CD4-positive, alpha-beta memory T cell (primary cell): ENCODE measurements at places on chromosomes 5 and 9. TPM values are rescaled to one million over a fixed set of nuclear protein-coding genes. Genes with fewer than 3 reads are reported as not detected.

DNA sequence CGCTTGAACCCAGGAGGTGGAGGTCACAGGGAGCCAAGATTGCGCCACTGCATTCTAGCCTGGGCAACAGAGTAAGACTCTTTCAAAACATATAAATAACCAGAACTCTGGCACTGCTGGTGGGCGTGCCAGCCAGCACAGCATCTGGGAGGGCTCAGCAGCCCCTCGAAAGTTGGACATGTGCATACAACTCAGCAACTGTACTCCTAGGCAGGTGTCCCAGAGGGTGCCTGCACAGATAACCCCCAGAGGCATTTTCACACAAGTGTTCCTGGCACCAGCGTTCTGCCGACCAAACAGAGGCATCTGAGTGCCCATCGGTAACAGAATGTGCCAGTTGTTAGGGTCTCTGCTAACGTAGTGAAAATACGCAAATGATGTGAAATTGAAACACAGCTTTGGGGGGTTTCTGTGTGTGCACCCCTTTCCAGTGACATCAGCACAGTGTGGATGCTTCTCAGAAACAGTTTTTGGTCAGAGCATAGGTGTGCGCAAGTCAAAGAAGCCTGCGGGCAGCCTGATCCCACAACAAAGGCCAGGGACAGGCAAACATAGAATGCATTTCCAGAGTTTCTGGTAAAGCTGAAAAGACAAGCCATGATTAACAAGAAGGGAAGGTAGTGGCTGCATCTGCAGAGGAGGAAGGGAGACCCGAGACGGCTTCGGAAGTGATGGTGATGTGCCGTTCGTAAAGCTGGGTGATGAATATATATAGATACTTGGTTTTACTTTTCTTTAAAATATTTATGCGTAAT lies 190.2 kb downstream of the CACNA1B start:
- DNase-seq, result no peak

GRCh38 chr5:139461176-139461575 lies 1.4 kb downstream of the ECSCR start:
- no peak for DNase-seq

GRCh38 chr5:132458651-132459030 lies 31.9 kb downstream of the IRF1 start:
- no peak for DNase-seq

- no peak for DNase-seq
Measured at GRCh38 chr5:159874263-159874662, 42.0 kb upstream of the ADRA1B start.

DNA sequence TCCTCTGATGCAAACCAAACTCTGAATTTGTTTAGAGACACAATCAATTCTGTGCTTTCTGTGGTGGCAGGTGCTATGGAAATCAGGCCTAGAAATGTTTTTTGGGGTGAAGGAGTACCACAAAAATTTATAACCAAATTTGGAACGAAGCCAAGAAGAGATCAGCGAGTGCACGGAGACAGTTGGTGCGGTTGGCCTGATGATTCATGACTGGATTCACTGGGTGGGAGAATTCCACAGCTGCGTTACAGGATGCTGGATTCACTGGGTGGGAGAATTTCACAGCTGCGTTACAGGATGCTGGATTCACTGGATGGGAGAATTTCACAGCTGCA lies 135.6 kb upstream of the IRX4 start:
- no peak for DNase-seq

GRCh38 chr5:173744551-173744950 lies 128.1 kb upstream of the BOD1 start:
- no peak for DNase-seq

DNA sequence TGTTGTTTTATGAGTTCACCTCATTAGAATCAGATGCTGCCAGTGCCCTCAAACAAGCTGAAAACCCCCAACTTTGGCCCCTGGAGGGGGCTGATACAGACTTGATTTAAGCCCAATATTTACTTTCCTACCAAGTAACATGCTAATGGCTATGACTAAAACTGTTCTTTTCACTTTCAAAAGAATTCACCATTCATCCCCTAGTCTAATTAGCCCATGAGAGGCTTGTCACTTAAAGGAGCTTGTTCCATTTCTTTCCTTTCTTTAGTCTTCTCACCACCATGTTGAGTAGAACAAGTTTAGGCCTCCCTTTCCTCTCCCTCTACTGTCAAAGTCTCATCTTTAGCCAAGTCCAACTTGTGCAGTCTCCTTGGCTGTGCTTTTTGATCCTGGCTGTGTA lies 50.4 kb downstream of the EPB41L4B start:
- no peak for DNase-seq

- no peak for DNase-seq
Measured at GRCh38 chr9:84438391-84438790, 97.8 kb upstream of the SLC28A3 start.

DNA sequence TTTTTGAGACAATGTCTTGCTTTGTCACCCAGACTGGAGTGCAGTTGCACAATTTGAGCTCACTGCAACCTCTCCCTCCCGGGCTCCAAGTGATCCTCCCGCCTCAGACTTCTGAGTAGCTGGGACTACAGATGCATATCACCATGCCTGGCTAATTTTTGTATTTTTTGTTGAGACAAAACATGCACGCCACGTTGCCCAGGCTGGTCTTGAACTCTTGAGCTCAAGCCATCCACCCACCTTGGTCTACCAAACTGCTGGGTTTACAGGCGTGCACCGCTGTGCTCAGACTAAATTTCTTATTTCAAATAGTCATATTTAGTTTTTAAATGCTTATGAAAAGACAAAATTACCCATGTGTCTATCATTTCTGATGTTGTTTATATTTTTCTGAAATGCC lies 2324.1 kb downstream of the MAT2B start:
- DNase-seq, result no peak

- DNase-seq, result peak; percentile 68
Measured at GRCh38 chr5:115543365-115544042, 1.1 kb downstream of the FEM1C start.

DNA sequence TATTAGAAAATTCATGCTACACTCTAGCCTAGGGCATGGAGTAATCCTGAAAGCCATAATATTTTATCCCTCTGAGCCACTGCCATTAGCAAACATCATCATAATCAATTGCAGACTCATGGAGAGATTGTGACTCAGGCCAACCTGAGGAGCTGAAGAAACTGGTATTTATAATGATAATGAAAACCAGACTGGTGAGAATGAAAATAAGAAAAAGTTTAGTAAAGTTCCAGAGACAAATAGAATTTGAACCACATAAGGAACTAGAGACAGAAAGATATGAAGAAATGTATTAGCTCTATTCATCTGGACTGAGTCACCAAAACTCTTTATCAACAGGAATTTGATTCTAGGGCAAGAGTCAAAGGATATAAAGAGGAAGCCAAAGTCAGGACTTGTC lies 158.7 kb downstream of the DRD1 start:
- DNase-seq, result no peak

GRCh38 chr9:94081435-94081834 lies 2.8 kb upstream of the PTPDC1 start:
- no peak for DNase-seq

DNA sequence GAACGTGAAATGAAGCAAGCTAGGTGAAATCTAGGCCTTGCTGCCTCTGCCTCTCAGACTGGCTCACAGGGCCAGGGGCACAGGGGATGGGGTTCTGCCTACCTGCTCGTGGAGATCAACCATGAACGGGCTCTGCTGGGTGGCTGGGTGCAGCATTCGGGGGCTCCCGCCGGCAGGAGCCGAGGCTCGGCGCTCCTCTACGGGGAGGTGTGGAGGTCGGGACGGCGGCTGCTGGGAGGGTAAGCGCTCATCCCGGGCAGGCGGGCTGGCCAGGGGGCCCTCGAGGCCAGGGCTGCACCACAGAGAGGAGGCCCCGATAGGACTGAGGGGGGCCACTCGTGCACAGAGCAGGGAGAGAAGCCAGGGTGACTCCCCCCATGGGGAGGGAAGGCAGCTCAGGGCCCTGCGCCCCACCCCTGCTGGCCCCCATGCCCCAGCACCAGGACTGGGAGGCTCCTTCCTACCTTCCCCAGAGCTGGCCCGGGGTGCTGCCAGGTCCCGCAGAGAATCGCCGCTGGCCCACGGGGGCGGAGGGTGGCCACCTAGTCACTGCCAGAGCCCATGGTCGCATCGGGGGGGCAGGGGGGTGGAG lies 5.2 kb downstream of the RNF44 start:
- no peak for DNase-seq

GRCh38 chr5:169527066-169527465 lies 56.5 kb upstream of the SPDL1 start:
- DNase-seq, result no peak

- DNase-seq, result no peak
Measured at GRCh38 chr9:87499424-87500017, 1.9 kb downstream of the DAPK1 start.

GRCh38 chr5:33227247-33227646 lies 213.5 kb upstream of the TARS1 start:
- DNase-seq, result no peak

DNA sequence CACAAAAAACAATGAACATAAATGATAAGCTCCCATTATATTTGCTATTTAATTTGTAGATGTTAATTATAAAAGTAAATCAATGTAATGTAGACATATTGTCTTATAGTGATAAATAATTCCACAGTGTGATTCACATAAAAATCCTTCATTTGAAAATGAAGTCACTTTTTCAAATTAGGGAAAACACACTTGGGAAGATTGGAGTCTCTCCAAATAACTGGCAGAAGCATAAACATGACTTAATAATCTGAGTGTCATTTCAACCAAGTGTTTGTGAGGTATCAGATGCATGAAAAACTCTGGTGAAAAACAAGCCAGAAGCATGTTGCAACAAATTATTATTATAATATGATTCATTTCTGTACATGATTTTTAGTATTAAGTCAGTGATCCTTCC lies 102.2 kb downstream of the CETN3 start:
- DNase-seq, result no peak

DNA sequence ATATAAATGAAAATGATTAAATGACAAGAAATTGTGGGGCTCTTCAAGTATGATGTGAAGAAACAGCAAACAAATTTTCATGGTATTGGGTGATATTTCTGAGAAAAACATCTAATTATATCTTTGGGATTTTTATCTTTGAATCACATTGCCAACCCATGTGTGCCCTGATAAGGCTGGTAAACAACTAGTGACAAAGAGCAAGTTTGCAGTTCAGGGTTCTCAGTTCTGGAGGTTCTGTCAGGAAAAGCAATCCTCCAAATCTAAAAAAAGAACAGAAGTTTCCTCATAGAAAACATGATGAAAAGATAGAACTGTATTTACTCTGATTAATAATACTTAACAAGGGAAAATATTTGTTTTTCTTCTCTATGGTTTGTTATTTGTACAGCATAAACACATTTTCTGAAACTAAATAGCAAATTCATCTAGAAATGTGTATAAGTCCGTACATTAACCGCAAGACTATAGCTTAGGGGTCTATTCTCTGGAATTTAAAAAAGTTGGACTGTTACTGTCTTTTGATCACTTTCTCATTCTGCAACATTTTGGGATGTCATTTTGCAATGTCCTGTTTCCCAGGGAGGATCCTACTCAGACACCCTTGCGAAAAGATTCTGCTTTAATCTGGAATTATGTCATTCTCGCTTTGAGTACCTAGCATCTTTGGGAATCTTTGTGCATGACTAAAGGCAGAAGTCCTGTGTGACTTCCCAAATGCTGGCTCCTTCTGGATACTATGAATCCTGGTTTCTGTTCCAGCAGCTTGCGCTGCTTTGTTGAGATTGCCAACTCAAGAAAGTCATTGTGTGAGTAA lies 308.5 kb downstream of the ADGRV1 start:
- no peak for DNase-seq

- no peak for DNase-seq
Measured at GRCh38 chr9:33719581-33720374, 75.6 kb upstream of the PRSS3 start.

- no peak for DNase-seq
Measured at GRCh38 chr9:37200433-37201005, 80.1 kb downstream of the ZCCHC7 start.

- no peak for DNase-seq
Measured at GRCh38 chr5:141430332-141431113, at the start of gene PCDHGA12. Gene PCDHGA12, plus strand, starts transcription at chr5:141430507. Its CDS starts 253 bp downstream, at chr5:141430760.

DNA sequence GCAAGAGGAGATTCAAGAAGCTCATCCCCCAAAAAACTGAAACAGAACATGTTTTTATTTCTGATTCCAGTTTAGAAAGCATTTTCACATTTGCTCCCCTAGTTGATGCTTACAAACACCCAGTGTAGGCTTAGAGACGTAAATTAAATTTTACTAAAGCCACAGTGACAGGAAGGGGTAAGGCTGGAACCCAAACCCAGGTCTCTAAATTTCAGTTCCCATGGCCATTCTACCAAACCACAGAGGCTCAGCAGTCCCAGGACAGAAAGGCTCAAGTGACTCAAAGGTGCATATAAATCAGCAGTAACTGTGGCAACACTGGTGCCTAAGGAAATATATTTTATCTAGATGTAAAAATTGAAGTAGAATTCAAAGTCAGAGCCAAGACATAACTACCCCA lies 128.7 kb downstream of the CEP120 start:
- no peak for DNase-seq

Gene OTP
- not detected for total RNA-seq

Gene ELOVL7
- not detected for total RNA-seq

Gene SLC25A2
- total RNA-seq, result 0.38 TPM

Gene TMEM174
- not detected for total RNA-seq

Gene SLC6A19
- not detected for total RNA-seq

Gene FLT4
- 10.3 TPM for total RNA-seq

Gene SHISAL2B
- not detected for total RNA-seq

Gene IFNB1
- not detected for total RNA-seq

Gene SPATA24
- total RNA-seq, result 5.6 TPM
